ENCODE measurements at places on chromosomes 3 and 15.

DNA sequence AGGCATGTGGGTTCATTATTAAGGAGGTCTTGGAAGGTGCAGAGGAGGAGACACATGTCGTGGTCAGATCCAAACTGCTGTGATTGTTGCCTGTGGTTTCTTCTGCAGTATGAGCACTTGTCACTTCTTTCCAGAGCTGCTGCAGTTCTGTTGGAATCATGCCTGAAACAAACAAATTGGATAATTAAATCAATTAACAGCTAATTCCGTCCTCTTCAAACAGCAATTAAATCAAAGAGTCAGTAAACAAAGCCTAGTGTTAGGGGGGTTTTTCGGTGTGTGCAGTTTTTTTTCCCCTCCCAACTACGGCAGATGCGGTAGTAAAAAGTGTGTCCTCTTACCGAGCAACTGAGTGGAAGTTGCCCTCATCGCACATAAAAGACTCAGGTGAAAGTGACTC, 542.2 kb downstream of the FOXP1 start:
- DNase-seq, result no peak

GRCh38 chr3:52117537-52117936, 36.7 kb downstream of the POC1A start:
- DNase-seq, result no peak

- no peak for DNase-seq
Measured at GRCh38 chr3:183534249-183534648, 21.3 kb downstream of the KLHL6 start.

DNA sequence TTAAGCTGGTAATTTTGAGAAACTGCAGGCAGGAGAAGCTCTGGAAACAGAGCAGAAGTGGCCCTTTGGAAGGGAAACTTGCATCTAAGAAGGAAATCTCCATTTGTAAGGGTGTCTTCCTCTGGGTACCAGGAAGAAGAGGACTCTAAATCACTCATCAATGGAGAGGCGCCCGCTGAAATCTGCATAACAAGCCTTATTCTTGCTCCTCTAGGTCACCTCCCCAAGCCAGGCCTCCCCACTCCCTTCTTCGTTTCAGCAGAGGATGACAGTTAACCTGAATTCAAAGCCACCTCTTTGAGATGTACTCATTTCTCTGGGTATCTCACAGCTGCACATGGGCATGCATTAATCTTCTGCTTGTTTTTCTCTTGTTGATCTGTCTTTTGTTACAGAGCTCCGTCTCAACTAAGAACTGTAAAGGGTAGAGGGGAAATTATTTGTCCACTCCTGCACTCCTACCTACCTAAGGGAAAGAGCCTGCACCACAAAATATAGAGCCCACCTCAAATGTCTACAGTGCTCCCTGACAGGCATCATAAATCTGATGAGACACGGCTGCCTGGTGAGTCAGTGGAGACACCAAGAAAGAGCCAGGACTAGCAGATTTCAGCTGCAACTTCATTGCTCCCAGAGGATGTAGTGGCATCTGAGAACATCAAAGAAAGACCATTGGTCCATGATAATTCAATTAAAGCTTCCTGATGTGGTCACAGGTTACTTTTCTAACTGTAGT, 51.5 kb downstream of the GABRB3 start:
- no peak for DNase-seq

- no peak for DNase-seq
Measured at GRCh38 chr15:46242935-46243334, 608.1 kb downstream of the SQOR start.

DNA sequence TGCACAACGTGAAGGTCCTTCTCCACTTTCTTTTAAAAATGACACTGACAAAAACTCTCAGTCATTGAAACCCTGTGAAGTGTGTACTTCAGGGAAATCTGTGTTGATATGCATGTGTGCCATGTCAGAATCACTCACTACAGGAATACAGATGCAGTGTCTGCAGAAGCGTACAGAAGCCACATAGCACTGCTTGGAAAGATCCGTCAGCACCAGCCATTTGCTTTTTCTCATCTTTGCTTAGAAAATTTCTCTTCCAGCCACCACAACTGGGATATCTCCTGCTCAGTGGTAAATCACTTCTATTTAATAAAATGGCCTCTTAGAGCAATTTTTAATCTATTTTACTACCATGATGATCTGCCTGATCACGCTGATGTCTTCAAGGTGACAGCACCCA, 91.3 kb upstream of the ARHGEF26 start:
- no peak for DNase-seq

DNA sequence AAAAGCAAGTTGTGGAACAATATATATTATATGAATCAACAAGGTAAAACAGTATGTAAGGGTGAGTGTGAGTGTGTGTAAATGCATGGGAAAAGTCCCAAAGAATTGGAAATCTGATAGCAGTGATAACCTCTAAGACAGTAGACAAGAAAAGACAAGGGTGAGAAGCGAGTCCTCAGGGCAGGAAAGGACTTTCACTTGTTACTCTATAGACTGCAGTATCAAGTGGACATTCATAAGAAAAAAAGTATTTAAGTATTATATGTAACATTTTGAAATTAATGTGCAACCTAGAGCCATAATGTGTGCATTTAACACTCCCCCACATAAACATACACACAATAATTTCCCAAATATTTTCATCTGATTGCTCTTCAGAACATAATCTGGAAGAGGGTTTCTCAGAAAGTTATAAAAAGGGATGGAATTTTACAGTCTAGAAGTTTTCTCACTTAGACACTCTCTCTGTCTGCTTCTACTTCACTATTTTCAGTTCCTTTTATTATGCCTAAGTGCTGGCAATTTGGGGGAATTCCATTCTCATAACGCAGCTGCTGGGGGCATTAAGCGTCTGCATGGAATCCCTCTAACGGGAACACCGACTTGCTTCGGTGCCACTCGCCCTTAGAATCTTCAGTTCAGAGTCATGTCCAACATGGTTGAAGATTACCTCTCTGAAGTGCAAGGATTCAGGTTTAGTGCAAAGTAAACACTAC, 50.0 kb upstream of the CDIN1 start:
- DNase-seq, result no peak

DNA sequence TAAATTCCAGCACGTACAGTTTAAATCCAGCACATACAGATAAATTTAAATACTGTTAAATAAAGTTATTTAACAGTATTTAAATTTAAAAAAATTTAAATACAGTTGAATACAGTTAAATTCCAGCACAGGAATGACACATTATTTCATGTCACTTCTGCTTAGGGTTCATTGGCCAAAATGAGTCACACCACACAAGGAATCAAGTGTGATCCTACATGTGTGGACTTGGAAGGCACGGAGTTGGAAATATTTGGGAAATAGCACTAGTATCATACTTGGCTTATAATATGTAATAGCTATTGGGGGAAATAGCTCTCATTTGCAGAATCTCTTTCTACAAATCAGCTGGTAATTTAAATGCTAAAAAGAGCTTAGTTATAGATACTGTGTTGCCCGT, 10.6 kb downstream of the RAB7A start:
- DNase-seq, result no peak

DNA sequence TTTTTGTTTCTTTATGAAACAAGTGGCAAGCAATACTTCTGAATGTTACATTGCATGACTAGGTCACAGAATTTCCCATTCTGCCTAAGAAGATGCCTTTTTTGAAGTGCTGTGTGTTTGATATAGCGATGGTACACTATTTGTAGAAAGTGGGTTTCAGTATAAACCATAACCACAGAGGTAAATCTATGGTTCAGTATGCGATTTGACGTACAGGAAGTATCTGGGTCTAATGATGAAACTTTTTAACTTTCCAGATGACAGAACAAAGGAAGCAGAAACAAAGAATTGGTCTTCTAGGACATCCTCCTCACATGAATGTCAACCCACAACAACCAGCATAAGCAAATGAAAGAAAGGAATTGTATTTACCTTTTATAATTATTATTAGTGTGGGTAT, 133.4 kb upstream of the BHLHE40 start:
- DNase-seq, result peak; percentile 20

GRCh38 chr3:182921665-182922355, 58.5 kb downstream of the DCUN1D1 start:
- DNase-seq, result no peak

DNA sequence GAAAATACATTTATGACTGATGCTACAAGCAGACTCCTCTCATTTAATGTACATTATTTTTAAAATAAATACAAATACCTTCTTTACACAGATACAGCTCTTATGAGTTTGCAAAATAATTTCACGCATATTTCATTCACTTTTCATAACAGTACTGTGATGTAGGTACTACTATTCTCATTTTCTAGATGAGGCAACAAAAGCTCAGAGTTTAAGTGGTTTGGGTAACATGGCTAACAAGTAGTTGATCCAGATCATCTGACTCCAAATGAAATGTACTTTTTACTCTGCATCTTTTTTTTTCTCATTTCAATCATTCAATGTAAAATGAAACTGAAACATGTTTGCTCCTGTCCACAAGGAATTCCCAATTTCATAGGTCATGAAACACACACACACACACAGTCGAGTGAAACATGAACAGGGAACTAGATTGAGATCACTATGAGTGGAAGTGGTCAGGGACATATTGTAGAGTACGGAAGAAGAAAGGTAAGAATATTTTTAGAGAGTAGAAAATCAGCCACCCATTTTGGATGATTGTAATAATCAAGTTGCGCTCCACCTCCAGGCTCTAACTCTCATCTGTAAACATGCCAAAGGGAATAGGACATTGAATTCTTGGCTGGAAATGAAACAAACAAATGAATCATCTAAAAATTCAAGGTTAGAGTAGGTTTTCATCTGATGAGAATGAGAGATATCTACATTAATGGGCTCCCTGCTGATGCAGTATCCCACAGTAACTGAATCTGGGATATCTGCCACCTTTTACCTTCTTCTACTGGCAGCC, 92.4 kb downstream of the CLDN1 start:
- no peak for DNase-seq

DNA sequence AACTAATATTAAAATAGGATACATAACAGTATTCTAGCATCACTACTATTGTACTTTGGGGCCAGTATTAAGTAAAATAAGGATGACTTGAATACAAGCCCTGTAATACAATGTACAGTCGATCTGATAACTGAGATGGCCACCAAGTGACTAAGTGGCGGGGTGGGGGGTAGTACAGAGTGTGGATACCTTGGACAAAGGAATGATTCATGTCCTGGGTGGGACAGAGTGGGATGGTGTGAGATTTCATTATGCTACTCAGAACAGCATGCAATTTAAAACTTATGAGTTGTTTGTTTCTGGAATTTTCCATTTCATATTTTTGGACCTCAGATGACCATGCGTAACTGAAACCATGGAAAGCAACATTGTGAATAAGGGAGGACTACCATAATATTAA, 46.0 kb downstream of the SLC7A14 start:
- no peak for DNase-seq

DNA sequence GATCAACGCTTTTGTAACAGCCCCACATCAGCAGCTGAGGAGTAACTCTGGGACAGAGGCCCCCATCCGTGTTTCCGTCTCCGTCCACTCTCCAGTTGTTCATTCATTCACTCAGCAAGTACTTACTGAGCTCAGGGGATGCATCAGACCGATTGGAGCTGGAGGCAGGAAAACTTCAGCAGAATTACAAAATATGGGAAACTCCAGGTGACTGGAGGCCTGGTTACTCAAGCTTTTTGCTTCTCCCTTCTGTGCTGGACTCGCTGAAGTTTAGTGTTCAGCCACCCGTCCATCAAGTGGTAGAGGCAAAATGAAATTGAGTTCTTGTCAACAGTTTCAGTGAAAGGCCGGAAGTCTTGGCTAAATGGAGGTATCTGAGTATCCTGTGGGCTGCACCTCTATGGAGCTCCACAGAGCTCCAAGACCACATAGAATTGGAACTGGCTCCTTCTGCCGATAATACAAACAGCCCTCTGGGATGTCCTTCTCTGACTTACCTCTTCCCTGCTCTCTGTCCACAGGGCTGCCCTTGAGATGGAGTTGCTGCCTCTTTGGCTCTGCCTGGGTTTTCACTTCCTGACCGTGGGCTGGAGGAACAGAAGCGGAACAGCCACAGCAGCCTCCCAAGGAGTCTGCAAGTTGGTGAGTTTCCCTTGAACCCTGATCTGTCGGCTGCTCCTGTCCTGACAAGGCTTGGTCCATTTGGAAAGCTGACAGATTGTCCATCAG, 14.7 kb downstream of the NRROS start:
- no peak for DNase-seq

GRCh38 chr3:44682182-44682896, 30.1 kb upstream of the ZNF502 start:
- DNase-seq, result no peak

DNA sequence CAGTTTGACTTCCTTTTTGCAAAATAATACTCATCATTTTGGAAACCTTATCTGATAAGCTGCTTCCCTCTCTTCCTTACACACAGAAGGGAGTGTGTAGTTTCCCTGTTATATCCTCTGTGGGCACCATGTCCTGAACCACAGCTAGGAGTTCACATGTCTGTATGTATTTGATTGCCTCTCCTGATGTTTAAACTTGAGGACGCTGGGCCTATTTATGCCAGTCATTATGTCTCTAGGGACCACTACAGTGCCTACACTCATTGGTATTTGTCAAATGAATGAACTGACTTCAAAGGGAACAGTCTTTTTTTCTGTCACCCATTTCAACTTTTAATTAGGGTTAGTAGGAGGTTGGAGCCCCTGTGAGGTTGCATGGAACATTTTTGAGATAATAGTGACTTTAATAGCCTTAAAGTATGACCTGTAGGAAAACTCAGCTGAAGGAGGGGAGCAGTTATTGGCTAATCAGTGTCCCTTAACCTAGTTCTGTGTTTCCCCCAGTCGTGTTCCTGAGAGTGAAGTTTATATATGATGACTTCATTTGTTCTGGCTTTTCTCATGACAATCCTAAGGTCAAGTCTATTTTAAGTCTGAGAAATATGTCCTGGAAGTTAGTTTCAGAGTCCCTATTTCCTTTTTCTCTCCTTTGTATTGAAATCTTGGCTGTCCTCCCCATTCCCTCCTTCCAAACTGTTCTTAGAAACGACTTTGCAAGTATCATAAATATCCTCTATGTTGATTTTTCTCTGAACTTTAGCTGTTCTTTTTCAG, 28.9 kb downstream of the PDE8A start:
- no peak for DNase-seq

- no peak for DNase-seq
Measured at GRCh38 chr3:14224895-14225294, 46.3 kb downstream of the LSM3 start.

- no peak for DNase-seq
Measured at GRCh38 chr3:138547342-138547975, 46.6 kb downstream of the CEP70 start.
